ENCODE measurements at places on chromosomes 7 and 10. TPM values are rescaled to one million over a fixed set of nuclear protein-coding genes. Genes with fewer than 3 reads are reported as not detected.

- no peak for DNase-seq
Measured at GRCh38 chr7:72437610-72438009, 25.5 kb upstream of the CALN1 start.

GRCh38 chr7:47764746-47765145 is 182.8 kb upstream of the TNS3 start:
- no peak for DNase-seq

GRCh38 chr7:116165717-116166116 is 44.6 kb upstream of the TES start:
- no peak for DNase-seq

DNA sequence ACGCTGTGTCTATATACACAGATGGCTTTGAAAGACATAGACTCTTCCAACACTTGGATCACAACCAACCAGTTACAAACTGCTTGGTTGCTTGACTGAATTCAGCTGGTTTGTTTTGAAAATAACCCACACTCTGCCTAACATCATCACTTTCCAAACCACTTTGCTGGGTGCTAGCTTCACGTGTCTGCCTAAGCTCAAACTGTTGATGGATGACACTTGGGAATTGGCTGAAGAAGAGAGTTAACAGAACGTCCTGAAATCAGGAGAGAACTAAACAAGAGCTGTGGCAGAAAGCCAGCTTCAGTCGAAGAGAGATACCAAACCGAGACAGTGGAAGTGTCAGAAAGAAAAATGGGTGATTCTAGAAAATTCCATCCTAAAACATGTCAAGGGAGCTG is 420.8 kb upstream of the AUTS2 start:
- no peak for DNase-seq

DNA sequence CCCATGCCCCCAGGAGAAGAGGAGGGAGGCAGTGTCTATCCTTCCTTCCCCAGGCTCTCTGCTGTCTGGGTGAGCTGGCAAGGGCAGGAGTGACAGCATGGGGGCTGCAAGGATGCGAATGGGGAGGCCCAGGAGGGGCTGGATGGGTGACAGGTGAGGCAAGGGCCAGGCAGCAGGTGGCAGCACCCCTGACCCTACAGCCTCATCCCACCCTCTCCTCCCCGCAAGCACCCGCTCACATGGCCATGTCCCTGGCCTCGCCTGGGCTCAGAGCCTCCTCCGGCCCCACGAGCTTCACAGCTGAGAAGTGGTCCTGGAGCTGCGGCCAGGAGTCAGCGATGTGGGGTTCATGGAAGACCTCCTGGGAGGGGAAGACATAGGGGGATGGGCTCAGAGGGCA is 5.4 kb downstream of the PLOD3 start:
- DNase-seq, result no peak

DNA sequence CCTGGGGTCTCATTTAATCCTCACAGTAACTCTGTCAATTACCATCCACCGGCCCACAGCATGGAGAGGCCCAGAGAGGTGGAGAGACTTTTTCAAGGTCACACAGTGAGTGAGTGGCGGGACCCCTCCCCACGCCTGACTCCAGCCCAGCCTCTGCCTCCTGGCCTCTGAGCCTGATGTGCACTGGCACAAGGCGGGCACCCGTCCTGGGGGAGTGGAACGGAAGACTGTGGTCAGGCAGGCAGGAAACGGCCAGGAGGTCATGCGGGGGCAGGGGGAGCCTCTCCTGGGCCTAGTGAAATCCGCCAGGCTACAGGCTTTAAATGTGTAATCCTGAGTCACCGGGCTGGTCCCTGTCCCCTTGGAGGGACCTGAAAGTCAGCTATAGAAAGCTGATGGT is 32.2 kb downstream of the ZCCHC24 start:
- DNase-seq, result no peak

IDE gene
- 15.6 TPM for polyA plus RNA-seq

DNA sequence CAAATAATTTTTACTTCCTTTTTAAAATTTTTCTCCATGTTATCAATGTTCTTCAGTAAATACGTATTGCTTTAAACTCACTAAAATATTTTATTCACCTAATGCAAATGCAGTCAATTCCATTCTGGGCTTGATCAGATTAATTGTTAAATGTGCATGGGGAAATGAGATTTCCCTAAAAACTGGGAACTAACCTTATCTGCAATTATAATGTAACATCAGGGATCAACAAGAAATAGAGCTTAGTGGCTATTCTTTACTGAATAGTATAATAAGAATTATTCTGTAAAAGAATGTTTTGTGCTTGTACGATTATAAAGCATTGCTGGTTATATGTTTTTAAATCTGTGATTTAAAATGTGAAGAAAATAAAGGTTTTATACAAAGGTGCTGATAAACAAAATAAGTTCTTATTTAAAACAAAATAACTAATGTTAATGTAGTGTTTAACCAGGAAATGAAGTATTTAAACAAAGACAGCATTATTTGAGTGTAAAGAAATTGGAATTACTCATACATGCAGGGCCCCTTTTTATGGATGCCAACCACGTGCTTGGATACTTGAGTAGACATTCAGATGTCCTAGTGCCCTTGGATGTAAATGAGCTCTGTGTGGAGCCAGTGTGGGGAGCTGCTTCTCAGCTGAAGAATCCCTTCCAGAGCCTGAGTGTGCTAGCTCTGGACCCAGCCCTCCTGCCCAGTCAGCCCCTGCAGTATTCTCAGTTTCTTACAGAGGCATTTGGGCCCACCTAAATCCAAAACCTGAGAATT is 84.2 kb downstream of the REEP3 start:
- DNase-seq, result no peak

DNA sequence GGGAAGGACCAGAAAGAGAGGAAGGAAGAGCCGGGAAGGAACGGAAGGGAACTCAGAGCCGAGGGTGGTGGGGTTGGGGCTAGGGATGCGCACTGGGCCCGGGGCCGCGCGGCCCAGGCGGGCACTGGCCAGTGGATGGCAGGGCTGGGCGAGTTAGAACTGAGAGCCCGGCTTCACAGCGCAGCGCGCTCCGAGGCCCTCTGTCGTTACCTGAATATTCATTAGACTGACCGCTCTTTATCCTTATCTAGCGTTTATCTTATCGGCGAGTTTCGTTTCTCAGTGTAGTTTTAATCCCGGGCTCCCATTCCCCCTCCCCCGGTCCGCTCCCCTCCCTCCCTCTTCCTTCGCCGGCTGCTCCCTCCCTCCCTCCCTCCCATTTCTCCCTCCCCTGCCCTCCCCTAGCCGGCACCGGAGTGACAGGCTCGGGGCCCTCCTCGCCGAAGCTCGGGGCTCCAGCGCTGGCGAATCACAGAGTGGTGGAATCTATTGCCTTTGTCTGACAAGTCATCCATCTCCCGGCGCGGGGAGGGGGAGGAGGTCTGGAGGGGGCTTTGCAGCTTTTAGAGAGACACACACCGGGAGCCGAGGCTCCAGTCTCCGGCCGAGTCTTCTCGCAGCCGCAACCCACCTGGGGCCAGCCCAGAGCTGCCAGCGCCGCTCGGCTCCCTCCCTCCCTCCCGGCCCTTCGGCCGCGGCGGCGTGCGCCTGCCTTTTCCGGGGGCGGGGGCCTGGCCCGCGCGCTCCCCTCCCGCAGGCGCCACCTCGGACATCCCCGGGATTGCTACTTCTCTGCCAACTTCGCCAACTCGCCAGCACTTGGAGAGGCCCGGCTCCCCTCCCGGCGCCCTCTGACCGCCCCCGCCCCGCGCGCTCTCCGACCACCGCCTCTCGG is at the start of gene PAX2:
TSS of gene PAX2 (plus strand) at position 596 of the 895 bp plus-strand sequence. CDS start 679 bp downstream, outside the sequence.
- DNase-seq, result peak; percentile 93

- no peak for DNase-seq
Measured at GRCh38 chr10:70588255-70588654, 14.3 kb downstream of the PRF1 start.

GRCh38 chr10:127059314-127059713 is 137.1 kb downstream of the INSYN2A start:
- DNase-seq, result no peak

DNA sequence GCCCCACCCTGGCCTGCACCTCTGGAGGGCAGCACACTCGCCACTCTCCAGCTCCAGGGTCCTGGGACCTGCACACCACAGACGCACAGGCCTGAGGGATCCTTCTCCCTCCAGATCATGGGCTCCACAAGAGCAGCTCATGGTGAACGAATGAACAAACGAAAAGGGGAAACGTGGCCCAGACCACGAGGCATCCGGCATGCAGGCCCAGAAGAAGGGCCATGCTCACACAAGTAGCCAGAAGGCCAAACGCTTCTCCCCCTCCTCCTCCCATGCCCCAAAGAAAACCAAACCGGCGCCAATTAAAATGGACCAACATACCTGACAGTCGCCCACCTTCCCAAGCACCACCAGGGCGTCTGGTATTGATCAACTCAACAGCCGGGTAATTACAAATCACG is 30.4 kb downstream of the MAD1L1 start:
- no peak for DNase-seq

CDK6 gene
- polyA plus RNA-seq, result 44.6 TPM

DNA sequence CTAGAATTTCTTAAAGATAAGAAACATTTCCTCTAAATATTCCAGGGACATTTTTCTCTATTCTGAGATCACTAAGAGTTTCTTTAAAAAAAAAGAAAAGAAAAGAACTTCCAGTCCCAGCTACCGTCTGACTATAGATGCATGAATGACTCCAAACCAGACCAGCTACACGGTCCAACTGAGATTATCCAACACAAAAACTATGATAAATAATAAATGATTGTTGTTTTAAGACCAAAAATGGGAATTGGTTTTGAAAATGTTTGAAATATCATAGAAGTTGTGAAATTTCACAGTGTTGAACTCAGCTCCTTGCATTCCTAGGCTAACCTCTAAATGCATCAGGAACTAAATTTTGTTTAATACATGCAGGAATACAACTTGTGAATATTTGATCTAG is 1619.6 kb upstream of the LRRTM3 start:
- no peak for DNase-seq

FGL2 gene
- 104 TPM for polyA plus RNA-seq

- DNase-seq, result no peak
Measured at GRCh38 chr10:120042705-120043104, 150.2 kb downstream of the SEC23IP start.

DNA sequence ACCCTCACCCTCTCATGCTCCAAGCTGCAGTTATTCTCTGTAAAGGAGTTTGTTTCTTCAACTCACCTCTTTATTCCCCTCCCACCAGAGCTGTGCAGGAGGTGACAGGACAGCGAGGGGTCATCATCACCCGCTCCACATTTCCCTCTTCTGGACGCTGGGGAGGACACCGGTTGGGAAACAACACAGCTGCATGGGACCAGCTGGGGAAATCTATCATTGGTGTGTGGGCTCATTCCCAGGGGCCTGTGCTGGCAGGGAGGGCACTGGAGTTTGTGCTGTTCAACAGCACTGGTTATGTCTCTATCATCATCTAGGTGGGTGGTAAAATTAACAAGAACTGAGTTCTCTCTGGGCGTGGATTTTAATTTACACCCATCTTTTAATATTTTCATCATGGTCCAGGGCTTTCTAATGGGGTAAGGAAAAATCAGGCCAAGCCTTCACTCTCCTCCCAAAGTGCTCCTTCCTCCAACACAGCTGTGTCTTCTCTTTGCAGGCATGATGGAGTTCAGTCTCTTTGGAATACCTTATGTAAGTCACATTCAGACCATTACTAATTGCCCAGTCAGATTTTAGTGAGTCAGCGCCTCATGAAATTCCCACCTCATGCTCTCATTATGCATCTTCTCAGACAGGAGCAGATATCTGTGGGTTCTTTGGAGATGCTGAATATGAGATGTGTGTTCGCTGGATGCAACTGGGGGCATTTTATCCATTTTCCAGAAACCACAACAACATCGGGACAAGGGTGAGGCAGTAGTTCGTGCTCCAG is 61.6 kb downstream of the PRSS58 start:
- DNase-seq, result no peak

DNA sequence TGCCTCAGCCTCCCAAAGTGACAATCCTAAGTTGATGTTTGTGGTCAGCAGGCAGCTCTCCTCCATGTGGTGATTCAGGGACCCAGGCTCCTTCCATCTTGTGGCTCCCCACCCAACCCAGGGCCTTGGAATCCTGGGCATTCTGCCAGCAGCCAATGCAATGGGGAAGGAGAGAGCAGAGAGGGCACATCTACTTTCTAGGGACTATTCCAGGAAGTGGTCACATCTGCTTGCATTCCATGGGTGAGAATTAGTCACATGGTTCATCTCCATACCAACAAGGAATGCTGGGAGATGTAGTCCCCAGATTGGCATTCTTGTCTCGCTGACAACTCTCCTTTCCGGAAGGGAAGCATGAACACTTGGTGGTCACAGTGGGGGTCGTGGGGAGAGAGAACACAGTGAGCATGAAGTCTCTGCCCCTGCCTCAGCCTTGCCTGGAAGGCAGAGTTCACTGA is 9.9 kb upstream of the SRRM3 start:
- DNase-seq, result no peak

GRCh38 chr7:134940729-134941128 is 45.6 kb upstream of the AGBL3 start:
- no peak for DNase-seq

GRCh38 chr7:107499731-107500130 is 29.9 kb downstream of the GPR22 start:
- no peak for DNase-seq

MASTL gene
- polyA plus RNA-seq, result 13.3 TPM

- DNase-seq, result no peak
Measured at GRCh38 chr7:142088022-142088714, 23.4 kb upstream of the MGAM2 start.

DNA sequence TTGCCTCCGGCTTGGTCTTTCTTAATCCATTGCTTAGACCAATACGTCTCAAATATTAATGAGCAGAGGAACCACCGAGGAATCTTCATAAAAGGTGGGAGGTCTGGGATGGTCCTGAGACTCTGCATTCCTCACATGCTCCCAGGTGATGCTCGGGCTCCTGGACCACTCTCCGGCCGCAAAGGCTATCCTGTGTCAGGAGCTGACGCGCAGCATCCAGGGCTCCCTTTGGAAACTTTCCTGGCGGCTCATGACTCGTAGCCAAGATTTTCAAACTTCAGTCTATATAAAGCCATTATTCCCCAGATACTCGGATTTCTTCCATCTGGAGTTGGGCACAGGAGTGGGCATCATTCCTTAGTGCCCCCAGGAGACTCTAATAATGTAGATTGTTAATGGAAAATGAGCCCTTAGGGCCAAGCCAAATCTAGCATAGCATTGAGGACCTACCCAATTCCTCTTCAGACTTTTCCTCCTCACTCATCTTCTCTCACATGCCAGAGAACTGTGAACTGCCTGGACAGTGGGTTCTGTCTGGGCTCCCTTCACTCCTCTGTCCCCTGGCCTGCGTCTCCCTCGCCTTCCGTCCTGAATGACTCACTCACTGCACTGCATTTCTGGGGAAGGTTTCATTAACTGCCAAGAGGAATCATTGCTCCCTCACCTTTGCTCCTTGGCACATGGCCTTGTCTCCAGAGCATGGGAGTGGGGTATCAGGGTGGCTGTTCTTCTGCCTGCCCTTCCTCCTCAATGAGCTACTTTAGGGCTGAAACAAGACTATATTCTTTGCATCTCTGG is 89.3 kb downstream of the MKI67 start:
- DNase-seq, result no peak

KEL gene
- 3.8 TPM for polyA plus RNA-seq

Data from left renal pelvis (tissue), 4 donors.